Islet precursor cell (in vitro differentiated cells): ENCODE measurements at places on chromosomes 1 and 21.
A peak's percentile ranks its signal among the peaks of the same experiment; 100 is the strongest.

DNA sequence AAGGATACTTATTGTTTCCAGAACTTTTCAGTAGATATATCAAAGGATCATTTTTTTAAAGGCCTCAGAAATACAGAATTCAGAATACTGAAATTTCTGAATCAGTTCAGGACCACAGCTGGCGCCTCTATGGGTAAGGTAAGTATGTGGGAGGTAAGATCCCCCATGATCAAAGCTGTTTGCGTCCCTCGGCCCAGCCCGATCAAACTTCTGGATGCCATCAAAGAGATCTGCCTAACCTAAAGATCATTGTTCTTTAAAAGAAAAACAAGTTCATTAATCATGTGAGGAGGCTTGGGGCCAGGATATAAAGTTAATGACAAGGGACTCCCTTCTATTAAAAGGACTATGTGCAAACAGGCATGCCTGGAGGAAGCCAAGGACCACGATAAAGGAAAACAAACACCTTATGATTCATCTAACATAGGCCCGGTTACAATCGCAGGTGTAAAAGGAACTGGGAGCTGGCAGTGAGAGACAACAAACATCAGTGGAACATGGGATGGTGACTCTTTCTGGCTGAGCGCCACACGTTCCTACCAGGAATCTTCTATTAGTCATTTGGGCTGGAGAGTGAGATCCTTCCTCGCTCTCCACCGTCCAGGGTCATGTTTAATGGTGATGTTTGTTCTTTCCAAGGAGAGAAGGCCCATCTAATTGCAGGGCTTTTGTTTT is 2.8 kb upstream of the BACE2 start:
- DNase-seq: peak; percentile 46

DNA sequence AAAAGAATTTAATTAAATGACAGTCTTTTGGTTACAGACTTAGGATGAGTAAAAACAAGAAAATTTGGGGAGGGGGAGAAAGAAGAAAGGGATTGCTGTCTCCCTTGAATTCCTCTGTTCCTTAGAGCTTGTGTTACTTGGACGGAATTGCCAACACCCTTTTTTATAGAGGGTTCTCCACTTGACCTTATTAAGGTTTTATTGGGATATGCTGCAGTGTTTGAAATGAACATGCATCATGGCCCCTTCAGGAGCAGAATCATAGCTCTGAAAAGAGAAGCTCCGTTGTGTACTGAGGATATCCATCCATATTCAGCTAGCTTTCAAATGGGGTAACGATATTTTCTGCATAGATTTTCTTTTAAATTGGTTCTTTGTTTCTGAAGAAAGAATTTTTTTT is 48.2 kb upstream of the DNASE2B start:
- no peak for DNase-seq

DNA sequence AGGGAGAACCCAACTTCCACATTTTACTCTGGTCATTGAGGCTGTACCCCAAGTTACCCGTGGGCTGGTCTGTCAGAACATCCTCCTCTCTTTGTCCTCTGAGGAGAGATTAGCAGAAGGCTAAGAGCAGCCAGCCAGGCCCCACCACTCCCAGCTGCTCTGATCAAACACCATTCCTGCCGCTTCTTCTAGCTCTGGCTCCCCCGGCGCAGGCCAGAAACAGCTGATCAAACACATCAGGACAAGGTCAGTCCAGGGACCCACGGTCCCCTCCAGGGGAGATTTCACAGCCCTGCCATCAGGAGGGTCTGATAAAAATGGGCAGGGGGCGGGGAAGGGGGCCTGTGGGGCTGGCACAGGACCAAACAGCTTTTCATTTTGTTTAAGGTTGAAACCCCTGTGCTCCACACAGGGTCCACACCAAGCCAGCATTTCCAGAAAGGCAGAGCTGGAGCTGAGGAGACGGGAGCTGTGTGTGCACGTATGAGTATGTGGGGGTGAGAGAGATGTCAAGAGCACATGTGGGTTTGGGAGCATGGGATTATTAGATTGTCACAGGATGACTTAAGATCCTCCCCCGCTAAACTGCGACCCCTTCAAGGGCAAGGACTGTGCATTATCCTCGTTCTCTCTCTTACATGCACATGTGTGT is 29.9 kb upstream of the EPHA8 start:
- DNase-seq: no peak

- DNase-seq: no peak
These were observed 3.3 kb downstream of the NPPB start for GRCh38 chr1:11855430-11855829.

GRCh38 chr1:88088481-88088880 is 595.6 kb upstream of the PKN2 start:
- no peak for DNase-seq

- peak; percentile 79 for DNase-seq
These were observed 170.5 kb downstream of the TOMM20 start for GRCh38 chr1:234958066-234958705.
